ENCODE measurements at places on chromosomes 7 and 10.

GRCh38 chr10:110522365-110522988 is 24.8 kb downstream of the DUSP5 start:
- no peak for DNase-seq

DNA sequence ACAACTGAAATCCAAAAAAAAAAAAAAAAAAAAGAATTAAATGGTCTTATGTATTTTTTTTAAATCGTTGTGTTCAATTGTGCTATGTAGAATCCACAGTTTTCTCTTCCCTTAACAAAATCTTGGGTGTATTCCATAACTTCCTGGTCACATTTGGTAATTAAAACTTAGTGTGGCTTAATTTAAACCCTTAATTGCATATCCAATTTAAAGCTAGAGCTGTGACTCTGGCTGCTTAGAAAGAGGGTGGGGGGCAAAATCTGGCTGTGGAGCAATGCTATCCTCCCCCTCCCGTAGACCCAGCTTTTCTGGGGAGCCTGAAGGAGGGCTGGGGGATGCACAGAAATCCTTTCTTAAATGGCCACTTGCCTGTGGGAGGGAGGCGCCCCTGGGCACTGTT is 695.1 kb downstream of the INHBA start:
- DNase-seq, result no peak

GRCh38 chr10:74077416-74077815 is 73.2 kb downstream of the AP3M1 start:
- DNase-seq, result no peak

DNA sequence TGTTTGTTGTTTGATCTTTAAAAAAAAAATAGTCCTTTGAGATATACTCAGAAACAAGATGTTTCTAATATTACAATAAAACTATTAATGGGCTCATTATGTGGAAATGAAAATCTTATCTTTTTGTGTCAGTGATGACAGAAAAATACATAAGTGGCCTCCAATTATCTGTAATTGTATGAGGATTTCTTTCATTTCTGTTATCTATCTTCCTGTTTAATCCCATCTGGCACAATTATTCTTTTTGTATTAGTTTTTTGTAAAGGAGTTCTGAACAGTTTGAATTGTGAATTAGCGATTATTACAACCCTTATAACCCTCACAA is 270.8 kb downstream of the BBS9 start:
- DNase-seq, result no peak

GRCh38 chr10:133316732-133317131 is 8.0 kb downstream of the ZNF511 start:
- DNase-seq, result no peak

DNA sequence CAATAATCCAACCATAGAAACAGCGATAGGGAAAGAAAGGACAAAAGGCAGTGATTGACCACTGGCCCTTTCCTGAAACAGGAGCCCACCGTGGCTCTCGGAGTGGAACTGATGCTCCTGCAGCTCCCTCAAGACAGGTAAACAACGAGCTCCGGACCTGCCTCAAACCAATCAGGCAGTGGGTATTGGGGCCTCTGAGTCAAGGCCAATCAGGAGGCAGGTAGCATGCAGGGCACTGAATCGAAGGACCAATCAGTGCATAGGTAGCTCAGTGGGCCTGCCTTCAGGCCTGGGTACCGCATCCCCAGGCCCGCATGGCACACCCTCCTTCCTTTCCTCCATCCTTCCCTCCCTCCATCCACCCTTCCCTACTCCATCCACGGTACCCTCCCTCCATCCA is 425.1 kb upstream of the MGMT start:
- DNase-seq, result no peak

- DNase-seq, result no peak
Measured at GRCh38 chr7:130908345-130909160, 174.5 kb upstream of the KLF14 start.

- no peak for DNase-seq
Measured at GRCh38 chr10:43399320-43400310, 9.4 kb downstream of the HNRNPF start.

GRCh38 chr10:44201011-44201410 is 183.9 kb downstream of the CXCL12 start:
- no peak for DNase-seq

DNA sequence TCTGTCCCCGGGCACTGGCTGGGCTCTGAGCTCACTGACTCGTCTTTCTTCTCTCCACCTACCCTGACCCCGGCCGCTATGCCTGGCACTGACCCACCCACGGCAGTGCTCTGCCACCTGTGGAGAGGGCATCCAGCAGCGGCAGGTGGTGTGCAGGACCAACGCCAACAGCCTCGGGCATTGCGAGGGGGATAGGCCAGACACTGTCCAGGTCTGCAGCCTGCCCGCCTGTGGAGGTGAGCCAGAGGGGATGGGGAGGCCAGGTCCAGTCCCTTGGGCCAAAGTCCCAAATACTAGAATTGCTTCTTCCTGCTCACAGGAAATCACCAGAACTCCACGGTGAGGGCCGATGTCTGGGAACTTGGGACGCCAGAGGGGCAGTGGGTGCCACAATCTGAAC is 27.3 kb downstream of the TBATA start:
- no peak for DNase-seq

DNA sequence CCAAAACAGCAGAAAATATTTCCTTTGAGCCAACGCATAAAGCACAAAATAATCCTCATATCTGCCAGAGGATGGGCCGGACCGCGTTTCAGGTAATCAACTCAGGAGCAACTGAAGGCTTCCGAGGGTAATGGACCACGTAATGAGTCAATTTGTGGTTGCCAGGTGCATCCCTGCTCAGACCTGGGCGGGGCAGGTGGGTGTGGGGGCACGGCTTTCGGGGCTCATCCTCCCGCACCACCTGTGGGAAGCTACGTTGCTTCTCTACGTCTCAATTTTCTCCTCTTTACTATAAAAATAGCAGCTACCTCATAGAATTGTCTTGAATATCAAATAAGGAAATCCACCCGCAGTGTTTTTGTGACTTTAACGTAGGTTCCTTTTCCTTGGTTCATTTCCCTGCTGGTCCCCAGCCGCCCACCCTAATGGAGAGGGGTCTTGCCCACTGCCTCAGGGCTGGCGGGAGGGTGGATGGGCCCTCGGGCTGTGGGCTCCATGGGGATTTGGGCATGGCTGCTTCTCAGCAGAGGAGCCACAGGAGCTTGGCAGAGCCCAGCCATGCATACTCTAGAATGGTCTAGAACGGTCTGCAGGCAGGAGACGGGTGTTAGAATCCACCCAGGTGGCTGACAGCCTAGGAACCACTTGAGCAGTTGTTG is 324.7 kb downstream of the ADARB2 start:
- DNase-seq, result no peak
